Left lung (tissue), 14 donors: ENCODE measurements at places on chromosomes 3 and 15.

- no peak for DNase-seq
Observed at GRCh38 chr3:114214542-114215341, 22.6 kb downstream of the ZNF80 start.

- DNase-seq = no peak
Observed at GRCh38 chr3:64921281-64922065, 233.7 kb upstream of the ADAMTS9 start.

DNA sequence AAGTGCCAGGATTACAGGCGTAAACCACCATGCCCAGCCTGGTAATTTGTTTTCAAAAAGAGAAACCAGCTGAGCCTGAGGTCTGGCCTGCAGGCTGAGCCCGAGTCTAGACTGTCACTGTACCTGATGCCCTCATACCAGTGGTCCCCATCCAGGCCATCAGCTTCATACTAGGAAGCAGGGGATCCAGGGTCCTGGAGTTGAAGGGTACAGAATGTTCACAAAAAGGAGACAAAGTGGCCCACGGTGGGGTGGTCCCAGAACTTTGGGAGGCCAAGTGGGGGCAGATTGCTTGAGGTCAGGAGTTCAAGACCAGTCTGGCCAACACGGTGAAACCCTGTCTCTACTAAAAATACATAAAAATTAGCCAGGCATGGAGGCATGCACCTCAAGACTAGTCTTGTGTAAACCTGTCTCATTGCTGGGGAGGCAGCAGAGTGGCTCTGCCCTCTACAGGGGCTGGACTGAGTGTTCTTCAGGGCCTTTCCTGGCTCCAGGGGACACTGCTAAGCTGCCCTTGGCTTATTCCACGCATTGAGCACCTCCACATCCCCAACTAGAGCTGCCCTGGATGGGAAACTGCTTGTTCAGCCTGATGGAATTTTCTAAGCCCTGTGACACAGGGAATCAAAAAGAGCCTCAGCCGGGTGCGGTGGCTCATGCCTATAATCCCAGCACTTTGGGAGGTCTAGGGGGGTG lies 7.9 kb upstream of the HHATL start:
- DNase-seq = no peak

DNA sequence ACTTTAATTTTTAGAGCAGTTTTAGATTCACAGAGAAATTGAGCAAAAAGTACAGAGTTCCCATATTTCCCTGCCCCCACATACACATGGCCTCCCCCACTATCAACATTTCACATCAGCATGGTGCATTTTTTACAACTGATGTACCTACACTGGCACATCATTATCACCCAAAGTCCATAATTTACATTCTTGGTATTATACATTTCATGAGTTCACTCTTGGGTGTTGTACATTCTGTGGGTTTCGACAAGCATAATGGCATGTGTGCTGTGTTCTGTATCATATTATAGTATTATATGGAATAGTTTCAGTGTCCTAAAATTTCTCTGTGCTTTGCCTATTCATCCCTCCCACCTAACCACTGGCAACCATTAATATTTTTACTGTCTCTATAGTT lies 419.8 kb upstream of the THBS1 start:
- DNase-seq = no peak

- DNase-seq = no peak
Observed at GRCh38 chr3:168087539-168087938, 8.2 kb downstream of the GOLIM4 start.

DNA sequence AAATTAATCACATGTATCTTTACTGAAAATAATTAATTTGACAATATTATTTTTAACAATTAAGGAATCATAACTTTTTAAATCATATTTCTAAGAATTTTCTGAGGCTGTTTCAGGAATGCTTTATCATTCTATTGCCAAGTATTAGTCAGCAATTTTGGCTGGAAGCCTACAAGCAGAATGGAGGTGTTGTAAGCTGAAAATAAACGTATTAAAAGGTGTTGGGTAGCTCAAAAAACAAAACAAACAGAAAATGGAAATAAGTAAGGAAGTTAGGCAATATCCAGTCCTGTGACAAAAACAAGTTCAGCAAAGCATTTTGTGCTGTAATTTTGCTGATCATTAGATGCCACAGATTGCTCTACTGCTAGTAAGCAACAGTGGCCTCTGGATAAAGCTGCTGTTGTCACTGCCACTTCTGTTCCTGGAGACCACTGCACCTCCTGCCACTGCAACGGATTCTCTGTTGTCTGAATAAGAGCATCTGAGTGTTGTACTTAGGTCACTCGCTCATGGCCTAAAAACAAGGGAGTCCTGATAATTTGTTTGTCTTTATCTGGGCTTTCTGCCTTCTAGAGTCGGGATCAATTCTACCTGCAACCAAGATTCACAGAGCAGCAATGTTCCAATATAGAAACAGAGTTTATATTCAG lies 63.5 kb upstream of the SLITRK3 start:
- DNase-seq = no peak

GRCh38 chr15:81589671-81590070 lies 215.7 kb upstream of the TMC3 start:
- DNase-seq = no peak

GRCh38 chr3:150006794-150007193 lies 36.1 kb upstream of the PFN2 start:
- DNase-seq = no peak

DNA sequence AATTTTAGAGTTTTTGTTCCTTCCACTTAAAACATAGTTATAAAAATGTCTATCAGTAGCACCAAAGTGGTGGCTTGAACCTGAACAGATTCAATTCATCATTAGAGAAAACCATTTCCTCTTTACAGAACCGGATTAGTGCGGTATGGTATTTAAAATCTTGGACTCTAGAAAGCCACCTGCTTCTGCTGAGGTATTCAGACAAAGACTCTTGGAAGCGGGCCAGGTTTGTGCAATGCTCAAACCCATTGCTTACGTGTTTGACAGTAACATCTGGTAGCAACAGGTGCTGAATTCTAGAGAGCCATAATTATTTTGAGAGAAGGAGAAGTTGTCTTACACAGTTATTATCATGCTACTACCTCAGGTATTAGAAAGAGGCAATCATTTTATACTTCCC lies 290.5 kb downstream of the NAALADL2 start:
- DNase-seq = no peak

DNA sequence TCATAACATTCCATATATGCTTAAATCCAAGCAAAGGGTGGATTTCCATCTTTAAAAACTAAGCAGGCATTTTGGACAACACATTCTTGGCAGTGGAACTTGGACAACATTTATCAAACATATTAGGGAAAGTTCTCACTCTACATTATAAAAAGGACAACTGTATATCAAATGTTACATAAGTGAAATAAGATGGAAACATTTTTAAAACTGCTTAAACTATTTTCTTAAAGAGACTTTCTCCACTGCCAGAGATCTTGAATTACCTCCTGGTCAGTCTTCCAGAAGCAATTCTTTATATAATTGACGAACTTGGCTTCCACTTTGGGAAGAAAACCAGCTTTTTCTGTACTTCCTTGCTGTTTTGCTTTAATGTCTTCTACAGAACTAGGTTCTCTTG lies 109.3 kb downstream of the NEO1 start:
- DNase-seq = no peak

GRCh38 chr3:128949158-128949557 lies 44.7 kb downstream of the CFAP92 start:
- no peak for DNase-seq

DNA sequence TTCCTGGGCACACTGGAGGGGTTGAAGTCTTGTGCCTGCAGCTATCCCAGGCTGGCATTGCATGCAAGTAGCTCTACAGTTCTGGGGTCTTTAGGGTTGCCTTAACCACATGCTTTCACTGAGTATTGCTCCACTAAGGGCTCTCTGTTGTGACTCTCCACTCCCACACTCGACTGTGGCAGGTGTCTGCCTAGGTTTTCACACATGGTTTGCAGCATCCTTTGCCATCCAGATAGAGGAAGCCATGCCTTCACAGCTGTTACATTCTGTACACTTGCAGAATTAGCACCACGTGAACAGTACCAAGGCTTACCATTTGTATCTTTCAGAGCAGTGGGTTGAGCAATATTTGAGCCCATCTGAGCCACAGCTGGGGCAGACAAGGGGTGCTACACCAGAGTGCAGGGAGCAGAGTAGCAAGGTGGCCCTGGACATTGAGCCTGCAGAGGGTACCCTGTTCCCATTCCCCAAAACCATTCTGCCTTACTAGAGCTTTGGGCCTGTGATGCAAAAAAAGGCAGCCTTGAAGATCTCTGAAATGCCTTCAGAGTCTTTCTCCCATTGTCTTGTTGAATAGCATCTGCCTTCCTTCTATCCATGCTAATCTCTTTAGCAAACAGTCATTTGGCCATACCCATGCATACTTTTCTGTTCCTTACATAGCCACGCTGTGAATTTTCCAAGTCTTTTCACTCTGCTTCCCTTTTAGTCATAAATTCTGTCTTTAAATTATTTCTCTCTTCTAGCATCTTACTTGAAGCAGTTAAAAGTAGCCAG lies 95.2 kb upstream of the PLCL2 start:
- no peak for DNase-seq

DNA sequence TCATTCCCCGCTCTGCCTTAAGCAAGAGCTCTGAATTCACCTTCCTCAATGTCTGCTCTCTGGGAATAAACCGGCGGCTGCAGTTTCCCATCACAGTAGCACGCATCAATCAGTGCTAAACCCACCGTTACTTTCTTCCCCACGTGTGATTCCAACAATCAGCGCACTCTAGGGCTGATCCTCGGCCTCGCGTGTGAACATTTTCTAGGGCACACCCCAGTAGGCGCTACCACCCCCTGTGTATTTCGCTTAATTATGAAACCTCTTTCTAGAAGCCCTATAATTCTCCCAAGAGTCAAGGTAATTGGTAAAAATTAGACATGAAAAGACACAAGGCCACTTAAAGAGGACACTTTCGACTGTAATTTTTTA lies 87.5 kb downstream of the RFTN1 start:
- no peak for DNase-seq

DNA sequence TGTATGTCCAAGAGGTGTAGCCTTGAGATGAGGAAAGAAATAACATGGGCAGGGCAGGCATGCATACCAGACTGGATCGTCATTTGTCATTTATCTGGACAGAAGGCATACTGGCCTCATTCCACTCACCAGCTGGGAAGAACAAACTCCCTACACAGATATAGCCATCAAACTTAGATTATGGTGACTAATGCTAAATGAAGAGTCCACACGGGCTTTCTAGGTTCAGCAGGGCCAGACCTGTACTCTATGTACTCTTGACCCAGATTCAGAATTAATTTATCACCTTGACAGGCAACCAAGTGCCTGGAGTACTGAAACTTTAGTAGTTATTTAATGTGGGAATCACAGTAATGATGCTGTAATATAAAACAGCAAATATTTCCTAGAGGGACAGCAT lies 164.3 kb upstream of the IL12A start:
- no peak for DNase-seq

GRCh38 chr3:88661433-88661824 lies 446.0 kb upstream of the EPHA3 start:
- DNase-seq = no peak

DNA sequence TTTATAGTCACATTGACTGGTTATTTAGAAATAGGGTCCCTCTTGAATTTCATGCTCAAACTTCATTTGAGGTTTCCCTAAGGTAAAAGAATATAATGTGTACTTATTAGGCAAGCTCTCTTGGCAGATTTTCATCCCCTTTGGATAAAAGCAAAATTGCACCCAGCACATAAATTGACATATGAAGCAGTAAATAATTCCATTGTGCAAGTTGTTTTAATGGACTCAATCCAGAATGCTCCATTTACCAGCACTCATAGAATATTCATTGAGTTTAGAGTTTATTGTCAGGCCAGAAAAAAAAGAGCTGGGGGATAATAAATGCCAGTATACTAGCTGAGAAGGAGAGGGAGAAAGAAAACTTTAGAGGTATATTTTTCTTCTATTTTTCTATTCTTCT lies 136.8 kb downstream of the TPRG1 start:
- DNase-seq = no peak

DNA sequence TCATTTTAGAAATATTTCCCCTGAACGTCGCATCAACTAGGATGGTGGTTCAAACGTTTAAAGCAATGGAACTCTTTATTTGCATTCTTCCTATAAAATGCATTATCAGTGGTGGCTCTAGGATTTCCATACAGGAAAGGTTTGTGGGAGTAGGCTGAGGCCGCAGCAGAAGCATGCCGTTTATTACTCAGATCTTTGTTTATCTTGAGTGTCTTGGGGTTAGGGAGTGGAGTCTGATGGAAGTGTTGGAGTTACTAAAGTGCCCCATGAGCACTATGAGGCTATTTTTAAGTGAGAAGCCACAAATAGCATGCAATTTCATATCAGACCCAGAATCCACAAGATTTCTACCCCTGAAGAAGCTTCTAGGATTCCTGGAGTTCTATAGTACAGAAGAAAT lies 26.2 kb downstream of the ATOSA start:
- DNase-seq = no peak

- no peak for DNase-seq
Observed at GRCh38 chr15:42628761-42629160, 53.4 kb downstream of the STARD9 start.

DNA sequence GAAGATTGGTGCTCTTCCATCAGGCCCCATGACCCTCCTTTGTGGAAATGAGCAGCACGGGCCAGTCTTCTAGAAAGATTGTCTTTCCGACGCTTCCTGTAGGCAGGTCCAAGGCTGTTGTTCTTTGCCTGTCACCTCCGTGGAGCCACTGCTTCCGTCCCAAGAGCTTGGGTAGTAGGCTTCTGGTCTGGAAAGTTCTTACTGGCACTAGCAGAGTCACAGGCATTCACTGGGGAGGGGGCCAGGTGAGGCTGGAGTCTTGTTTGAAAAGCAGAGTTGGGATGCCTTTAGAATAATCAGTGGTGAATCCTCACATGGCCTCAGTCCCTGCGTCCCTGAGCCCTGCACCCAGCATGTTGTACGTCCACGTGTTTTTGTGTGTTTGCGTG lies 76.2 kb upstream of the ADPGK start:
- no peak for DNase-seq

DNA sequence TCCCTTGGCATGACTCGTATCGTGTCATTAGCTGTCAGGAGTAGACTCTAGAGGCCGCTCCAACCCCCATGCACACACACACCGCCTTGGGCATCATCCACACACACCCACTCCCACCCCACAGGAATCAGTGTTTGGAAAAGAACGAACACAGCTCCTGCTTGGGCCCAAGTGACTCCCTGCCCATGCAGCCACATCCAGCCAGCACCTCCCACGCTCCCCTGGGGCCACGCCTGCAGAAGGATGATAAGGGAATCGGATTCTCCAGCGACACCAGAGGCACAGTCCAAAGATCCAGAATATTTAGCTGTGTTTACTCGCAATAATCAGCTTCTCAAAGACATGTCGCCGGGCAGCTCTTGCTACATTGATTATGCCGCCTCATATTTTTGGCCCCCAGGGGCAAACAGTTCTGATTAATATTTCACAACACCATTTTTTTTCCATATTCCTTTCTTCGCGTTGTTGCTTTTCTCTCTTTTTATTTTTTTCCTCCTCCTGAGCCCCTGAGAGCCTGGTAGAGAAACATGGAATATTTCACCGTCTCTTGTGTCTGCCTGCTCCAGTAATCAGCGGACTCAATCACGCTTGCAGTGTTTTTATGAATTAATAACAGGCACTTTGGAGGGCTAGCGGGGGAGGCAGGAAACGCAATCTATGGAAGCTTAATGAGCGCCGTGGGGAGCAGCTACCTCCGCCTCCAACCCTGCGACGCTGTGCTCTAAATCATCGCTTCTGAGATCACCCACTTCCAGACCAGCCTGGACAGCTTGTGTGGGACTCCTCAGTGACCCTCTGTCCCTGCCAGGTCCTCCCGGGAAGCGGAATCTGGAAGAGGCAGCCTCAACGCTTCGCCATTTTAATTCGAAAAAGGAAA lies 221.4 kb downstream of the TLE3 start:
- no peak for DNase-seq

GRCh38 chr15:36653851-36654250 lies 74.4 kb downstream of the CDIN1 start:
- no peak for DNase-seq

- DNase-seq = no peak
Observed at GRCh38 chr3:147246906-147247305, 159.4 kb downstream of the ZIC4 start.
